NCI-H1417 treated with DMSO at 0.1 percent for 48 hours (cell line): ENCODE measurements at places on chromosomes 12 and 14.

- DNase-seq = no peak
These were observed 36.0 kb downstream of the P2RX4 start for GRCh38 chr12:121245951-121246350.

DNA sequence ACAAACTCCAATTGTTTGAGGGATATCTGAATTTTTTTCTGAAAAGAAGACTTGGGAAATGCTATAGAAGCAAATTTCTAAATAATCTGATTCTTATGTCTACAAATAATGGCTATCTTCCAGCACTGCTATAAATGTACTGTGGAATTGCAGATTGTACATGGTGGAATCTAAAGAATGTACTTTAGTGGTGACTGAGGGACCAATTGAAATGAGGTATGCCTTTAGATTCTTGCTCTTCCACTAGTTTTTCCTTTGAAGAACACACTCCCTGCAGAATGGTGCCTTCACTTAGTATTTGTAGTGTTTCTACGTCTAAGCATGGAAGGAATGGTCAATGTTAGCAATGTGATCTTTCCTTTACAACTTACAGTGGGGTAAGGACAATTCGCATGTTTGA, 11.7 kb upstream of the PRB4 start:
- no peak for DNase-seq

- no peak for DNase-seq
These were observed 144.8 kb downstream of the KITLG start for GRCh38 chr12:88435334-88436076.

- no peak for DNase-seq
These were observed 33.9 kb downstream of the ARF6 start for GRCh38 chr14:49926803-49927202.

DNA sequence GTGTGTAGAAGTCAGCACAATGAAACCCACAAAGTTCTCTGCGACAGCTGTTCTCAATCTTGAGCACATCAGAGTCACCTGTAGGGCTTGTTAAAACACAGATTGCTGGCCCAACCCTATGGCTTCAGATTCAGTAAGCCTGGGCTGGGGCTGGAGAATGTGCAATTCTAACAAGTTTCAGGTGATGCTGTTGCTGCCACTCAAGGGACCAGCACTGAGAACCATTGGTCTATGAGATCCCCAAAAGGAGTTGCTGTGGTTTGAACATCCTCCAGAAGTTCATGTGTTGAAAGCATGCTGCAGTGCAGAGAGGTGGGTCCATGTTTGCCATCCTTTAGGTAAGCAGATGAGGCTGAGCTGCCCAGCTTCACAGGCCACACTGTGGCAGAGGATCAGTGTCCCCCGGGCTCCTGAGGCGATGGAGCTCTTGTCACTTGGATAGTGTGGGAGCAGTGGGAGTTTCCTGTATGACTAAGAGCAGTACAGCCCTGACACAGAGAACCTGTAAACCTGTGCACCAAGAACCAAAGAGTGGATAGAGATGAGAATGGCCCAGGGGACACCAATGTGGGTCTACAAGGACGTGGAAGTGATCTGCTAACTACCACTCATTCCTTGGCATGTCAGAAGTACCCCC, 8.0 kb upstream of the RTRAF start:
- no peak for DNase-seq
